ENCODE measurements at places on chromosomes 12 and 14. TPM values are rescaled to one million over a fixed set of nuclear protein-coding genes. Genes with fewer than 3 reads are reported as not detected.

The LTBP2 gene
- 0.54 TPM for total RNA-seq

DNA sequence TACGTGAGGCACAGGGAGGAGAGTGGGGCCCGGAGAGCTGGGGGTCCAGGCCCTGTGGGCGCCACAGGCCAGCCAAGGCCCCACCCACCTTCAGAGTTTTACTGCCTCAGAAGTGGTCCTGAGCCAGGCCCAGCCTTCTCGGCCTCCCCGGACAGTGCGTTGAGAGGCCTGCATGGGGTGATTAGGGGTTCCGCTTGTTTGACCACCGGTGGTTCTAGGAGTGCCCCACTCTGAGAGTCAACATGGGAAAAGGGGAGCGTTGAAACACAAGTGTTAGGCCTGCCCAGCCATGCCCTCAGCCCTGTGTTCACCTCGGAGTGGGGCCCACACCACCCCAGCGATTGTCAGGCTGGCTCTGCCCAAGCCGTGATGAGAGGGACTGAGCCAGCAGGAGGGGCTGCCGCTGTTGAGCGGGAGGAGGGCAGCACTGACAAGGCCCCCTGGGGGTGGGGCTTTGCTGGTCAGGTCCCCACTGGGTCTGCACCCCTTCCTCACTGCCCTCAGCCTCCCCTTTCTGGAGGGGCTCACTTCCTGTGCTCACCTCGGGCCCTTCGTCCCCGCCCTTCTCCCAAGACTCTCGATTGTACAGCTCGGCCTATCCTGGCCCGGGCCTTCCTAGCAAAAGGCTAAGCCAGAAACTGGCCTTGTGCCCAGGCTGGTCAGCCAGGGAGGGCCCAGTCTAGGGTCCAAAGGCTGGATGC, 4.8 kb downstream of the CKB start:
- no peak for DNase-seq

The HAL gene
- 0.57 TPM for total RNA-seq

DNA sequence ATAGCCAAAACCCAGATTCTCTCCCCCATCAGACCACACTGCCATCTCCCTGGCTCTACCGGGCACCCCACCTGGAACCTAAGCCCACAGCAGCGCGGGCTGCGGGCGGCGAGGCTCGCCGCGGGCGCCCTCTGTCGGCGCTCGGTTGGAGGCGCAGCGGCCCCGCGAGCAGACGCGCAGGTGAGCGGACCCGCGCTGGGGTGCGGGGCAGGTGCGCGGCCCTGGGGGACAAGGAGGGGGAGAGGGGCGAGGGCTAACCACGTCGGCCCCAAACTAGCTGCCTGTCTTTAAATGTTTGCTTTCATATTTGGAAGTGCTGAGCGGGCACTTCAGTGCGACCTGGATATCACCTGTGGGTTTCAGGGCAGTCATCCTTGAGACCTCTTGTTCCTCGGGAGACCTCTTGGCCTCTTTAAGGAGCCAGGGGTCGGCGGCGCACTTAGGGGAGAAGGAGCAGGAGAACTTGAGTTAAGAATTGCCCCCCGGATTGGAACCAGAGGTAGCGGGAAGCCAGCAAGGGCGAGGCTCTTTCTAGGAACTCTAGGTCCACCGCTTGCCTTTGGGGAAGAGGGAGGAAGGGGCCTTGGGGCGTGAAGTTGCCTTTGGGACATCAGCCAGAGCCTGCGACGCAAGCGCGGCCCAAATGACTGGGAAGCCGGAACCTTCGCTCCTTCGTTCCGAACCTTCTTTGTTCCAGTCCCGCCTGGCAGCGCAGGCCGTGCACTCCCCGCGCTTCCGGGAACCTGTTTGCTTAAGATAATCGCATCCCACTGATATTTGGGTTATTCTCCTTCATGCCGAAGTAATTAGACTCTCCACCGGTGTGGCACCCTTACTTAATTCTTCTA, 78.7 kb downstream of the NEDD1 start:
- DNase-seq: peak; percentile 29

GRCh38 chr12:132326646-132327045, 2.7 kb downstream of the GALNT9 start:
- no peak for DNase-seq

GRCh38 chr14:95062946-95063345, 94.4 kb downstream of the DICER1 start:
- no peak for DNase-seq

Data from CD4-positive, CD25-positive, alpha-beta regulatory T cell (primary cell).